Heart left ventricle (tissue), 16 donors: ENCODE measurements at places on chromosomes 5 and 9. TPM values are rescaled to one million over a fixed set of nuclear protein-coding genes. Genes with fewer than 3 reads are reported as not detected.

- DNase-seq, result no peak
Measured at GRCh38 chr5:67880876-67881275, 334.7 kb upstream of the PIK3R1 start.

GRCh38 chr9:98518556-98518955 lies 190.2 kb downstream of the GABBR2 start:
- DNase-seq, result no peak

- no peak for DNase-seq
Measured at GRCh38 chr9:27475057-27475595, 49.0 kb upstream of the IFNK start.

SURF4 gene
- 53.8 TPM for total RNA-seq

THG1L gene
- total RNA-seq, result 6.7 TPM

PPP1R26 gene
- 19.4 TPM for total RNA-seq

UBTD2 gene
- 9.1 TPM for total RNA-seq
